Hematopoietic multipotent progenitor cell treated with erythropoietin and hydrocortisone succinate and interleukin-3 and kit ligand, for 6 days (in vitro differentiated cells): ENCODE measurements at places on chromosomes 3 and 15.

GRCh38 chr3:126667631-126668449, 12.9 kb upstream of the TXNRD3 start:
- no peak for DNase-seq

DNA sequence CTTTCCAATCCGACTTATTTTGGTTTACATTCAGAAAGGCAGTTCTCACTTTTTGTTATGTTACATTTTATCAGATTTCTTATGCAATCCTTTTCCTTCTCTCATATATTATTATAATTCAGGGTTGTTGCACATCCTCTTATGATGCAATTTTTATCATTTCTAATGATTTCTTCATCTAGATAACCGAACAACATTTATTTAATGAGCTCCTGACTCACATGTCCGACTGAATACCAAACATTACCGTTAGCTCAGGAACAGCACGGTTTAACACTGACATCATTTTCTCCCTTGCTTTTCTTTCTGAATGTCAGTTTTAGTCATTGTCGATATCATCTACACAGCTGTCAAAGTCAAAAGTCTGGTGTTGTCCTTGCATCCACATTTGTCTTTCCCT, 199.2 kb downstream of the BCHE start:
- no peak for DNase-seq

DNA sequence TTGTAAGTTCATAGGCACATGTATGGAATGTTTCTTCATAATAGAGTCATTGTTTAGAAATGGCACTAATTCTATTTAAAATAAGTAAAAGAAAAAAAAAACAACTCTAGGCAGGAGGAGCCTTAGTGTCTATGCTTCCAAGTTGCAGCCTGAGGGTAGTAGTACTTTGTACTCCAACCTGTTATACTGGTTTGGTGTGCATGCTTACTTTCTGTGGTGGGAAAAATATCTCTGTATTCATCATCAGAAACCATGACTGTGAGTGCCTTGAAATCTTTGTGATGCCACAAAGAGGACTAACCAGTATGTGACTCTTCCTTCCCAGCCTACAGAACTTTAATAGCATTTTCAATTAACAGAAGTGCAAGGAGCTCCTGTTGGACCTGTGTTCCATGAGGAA, 4.4 kb downstream of the NAALADL2 start:
- DNase-seq, result no peak

DNA sequence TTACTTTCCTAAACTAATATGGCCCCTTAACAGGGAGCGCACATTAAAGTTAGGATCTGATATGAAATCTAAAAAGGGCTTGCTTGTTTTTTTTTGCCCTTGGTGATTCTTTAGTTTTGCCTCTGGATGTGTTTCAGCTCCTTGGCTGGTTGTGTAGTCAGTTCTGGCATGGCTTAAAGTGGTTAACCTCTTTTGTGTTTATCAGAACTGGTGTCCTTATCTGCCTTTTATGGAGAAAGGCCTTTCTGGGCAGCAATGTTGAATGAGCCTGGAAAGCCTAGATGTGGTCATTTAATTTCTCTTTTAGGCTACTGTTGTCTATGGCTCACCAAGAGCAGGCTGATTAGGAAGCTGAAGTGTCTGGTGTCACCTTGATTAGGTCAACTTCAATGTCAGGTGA, 254.5 kb upstream of the ROPN1 start:
- peak; percentile 34 for DNase-seq

DNA sequence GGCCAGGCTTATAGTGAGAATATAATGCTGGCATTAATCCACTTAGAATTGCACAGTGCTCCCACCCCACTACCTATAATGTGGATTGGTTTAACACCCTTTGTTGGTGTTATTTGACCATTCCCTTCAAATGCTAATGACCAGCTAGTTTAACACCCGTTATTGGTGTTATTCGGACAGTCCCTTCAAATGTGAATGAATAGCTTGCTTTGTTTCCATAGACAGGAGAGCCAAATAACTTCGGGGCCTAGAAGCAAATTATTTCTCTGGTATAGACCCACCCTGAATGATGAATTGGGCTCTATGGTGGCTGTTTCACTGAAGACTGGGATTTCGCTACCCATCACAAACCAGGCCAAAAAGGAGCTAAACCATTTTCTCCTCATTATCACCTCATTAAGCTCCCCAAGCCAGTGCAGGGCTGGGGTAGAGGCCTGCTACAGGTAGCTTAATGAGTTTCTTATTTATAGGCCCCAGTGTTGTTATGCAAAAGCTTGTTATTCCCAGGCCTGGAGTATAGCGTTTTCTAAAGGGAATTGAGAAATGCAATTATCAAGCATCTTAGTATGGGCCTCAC, 494.1 kb upstream of the DPH6 start:
- DNase-seq, result no peak

DNA sequence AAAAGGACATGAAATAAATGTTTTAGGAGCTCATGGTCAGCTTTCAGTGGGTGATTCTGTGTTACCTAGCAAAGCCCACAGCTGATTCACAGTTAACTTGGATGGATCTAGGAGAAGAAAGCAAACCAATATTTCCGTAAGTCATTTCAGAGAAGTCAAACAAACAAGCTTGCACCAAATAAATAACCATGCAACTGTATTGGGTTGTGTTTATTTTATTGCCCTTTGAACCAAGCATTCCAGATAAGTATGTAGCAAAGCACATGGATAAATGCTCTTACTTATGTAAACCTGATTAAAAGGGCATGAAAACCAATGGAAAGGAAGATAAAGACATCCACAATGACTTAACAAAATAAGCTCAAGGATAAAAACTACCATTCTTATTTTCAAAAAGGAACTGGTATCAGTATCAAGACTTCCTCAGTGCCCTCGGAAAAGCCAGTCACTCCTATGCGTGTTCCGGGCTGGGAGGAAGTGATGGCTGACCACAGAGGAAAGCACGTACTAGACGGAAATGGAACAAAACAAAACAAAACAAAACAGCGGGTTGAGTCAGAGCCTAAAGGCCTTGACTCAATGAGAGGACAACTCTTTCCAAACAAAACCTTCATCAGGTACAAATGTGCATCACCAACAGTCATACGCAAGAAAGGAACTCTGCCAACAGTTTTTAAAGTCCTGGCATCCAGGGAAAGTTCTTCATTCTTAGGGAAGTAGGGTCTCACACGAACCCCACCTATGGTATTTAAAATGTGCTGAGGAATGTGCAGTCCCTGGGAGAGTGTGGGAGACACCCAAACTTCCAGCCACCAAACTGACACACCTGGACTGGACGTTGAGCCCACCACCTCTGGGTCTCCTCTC, 103.3 kb downstream of the SNRK start:
- DNase-seq, result peak; percentile 79

DNA sequence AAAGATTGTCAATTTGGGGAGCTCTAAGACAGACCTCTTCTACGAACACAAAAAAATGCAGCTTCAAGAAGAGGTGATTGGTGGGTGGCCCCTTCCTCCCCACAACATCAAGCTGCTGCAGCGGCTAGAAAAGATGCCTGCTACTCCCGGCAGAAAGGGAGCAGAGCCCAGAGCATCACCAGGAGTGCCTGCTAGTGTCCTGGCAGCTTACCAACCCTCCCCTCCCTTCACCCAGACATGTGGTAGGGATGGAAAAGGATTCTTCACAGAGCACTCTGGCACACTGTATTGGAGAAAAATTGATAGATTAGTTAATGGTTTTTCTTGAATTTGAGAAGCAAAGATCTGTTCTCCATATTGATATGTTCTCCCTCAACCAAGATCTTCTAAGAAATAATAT, 10.8 kb downstream of the IP6K1 start:
- DNase-seq, result no peak

DNA sequence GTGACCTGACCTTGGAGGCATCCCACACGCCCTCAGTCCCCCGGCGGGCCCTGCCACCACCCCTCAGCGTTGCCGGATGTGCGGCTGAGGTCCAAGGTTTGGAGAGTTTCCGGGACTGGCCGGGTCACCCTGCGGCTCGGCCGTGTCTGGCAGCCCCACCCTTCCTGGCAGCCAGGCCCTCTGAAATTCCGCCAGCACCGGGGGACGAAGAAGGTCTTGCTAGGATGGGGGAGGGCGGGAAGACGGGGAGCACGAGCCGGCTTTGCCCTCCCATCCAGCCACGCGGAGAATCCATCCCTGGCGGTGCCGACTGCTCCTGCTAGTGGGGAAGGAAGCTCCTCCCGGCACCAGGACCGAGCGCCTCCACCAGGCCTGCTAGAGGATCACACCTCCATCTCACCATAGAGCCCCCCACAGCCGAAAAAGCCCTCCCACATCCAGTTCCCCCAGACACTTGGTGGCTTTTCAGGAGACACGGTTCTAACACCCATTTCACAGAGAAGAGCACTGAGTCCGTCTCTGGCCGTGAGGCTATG, 81.5 kb downstream of the CPN2 start:
- DNase-seq, result peak; percentile 76

DNA sequence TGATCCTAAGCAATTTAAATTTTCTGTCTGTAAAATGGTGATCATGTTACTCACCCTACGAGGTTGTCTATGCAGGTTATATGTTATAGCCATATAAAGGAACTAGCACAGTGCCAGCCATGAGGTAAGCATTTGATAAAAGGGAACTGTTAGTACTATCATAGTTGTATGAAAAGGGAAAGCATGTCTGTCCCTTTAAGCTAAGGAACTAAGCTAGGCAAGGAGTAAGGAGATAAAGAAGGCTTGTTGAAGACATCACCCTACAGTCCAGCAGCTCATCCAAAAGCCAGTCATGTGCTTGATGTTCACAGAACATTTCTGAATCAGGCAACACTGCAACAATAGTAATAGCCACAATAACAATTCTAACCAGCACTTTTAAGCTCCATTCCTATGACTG, 243.9 kb downstream of the ZBTB20 start:
- DNase-seq, result peak; percentile 87

DNA sequence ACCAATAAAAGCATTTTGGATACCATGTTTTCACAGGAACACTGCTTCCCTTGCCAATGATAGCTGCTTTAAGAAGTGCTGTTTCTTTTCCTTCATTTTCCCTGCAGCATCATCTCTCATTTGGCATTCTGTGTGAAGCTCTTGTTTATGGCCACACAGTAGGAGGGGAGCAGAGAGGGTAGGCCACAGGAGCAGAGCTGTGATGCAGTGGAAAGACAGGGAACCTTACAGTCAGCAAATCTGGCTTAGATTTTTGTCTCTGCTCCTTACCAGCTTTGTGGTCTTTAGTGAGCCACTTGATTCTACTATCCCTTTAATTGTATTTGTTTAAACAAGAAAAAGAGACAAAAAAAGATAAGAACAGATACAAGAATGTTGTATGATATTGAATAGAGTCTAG, 138.7 kb downstream of the RPL22L1 start:
- no peak for DNase-seq

GRCh38 chr3:99952306-99952705, 134.6 kb downstream of the CMSS1 start:
- no peak for DNase-seq

GRCh38 chr3:184231671-184232070, 2.3 kb downstream of the VWA5B2 start:
- DNase-seq, result no peak

DNA sequence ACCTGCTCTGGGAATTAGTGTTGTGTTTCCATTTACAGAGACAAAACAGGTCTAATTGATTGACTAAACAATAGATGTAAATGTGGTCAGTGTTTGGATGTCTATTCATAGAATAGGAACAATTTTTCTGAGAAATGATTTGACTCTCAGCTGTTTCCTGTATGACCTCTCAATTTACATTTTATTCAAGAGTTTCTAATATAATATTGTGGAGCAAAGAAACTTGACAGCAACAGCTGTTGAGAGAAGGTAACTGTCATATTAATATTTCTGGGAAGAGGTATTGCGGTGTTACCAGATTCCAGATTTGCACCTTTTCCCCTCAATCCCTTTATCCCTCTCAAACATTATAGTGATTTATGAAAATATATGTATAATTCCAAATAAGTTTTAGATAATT, 3.7 kb upstream of the NR1I2 start:
- DNase-seq, result no peak

DNA sequence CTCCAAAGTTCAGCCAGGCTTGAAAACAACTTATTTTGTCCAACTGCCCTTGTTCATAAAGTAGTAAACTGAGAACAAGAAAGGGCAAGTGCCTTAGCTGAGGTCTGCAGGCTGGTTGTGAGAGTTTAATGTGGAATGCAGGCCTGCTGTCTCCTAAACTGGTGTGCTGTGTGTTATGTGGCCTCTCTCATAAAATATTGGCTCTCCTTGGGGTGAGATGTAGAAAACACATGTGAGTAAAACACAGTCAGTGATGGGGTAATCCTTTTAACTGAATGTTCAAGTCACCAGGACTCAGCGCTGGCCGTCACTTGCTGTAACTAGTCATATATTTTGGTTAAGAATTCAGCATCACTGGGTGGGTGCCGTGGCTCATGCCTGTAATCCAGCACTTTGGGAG, 7.1 kb upstream of the ST6GAL1 start:
- no peak for DNase-seq

DNA sequence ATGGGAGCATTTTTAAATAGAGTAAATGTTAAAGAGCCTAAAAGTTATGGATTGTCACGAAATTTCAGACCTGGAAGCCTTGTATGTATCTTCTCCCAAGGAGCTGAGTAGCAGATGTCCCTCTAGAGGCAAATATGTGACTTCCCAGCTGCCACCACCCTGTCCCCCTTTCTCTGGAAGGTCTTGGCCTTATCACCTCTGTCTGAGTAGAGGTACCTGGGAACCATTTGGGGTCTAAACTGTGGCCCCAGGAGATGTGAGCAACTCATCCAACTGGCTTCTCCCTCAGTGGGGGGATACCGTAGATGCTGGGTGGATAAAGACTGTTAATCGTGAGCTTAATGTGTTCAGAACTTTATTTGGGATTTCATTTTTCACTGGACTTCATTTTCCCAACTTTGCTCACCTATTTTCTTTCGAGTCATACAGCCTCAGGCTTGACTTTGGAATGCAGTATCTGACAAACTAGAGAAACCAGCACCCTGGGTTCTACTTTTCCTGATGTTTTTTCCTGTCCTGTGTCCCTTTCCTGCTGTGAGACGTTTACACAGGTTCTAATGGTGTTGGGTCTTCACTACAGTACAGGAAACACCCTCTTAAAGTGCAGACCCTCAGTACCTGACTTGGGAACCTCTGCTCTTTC, 53.3 kb upstream of the CCR4 start:
- no peak for DNase-seq

- DNase-seq, result no peak
These were observed 22.8 kb upstream of the PPP4R2 start for GRCh38 chr3:72973786-72974185.

DNA sequence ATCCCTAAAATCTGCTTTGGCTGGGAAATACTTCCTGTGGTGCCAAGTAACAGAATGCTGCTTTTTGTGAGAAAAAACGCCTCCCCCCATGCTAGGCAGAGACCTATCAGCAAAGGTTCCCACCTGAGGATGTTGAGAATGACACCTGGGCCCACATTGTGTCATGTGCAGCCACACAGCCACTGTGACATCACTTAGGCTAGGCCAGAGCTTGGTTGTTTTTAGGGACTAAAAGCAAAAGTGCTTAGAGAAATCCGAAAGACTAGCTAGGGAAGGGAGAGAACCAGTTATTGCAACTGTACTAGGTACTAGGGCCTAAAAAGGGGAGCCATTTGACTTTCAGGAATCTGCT, 6.2 kb downstream of the ZDHHC3 start:
- no peak for DNase-seq

DNA sequence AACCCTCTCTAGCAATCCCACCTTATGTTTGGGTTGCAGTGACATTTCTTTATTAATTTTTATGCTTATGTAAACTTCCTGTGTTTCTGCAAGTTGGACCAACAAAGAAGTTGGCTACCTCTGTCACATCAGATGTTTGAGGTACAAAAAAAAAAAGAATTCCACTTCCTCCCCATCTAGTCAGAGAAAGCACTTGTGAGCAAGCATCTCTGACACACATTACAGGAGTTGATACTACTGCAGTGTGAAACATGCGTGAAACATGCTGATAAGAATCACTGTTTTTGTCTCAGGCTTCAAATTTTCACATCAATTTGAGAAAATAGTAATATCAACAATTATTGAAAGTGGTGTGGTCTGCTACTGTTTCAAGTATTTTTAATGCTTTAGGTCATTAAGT, 1.3 kb downstream of the SCAANT1 start:
- DNase-seq, result peak; percentile 19
